ENCODE measurements at places on chromosomes 12 and 14.
A peak's percentile ranks its signal among the peaks of the same experiment; 100 is the strongest.

DNA sequence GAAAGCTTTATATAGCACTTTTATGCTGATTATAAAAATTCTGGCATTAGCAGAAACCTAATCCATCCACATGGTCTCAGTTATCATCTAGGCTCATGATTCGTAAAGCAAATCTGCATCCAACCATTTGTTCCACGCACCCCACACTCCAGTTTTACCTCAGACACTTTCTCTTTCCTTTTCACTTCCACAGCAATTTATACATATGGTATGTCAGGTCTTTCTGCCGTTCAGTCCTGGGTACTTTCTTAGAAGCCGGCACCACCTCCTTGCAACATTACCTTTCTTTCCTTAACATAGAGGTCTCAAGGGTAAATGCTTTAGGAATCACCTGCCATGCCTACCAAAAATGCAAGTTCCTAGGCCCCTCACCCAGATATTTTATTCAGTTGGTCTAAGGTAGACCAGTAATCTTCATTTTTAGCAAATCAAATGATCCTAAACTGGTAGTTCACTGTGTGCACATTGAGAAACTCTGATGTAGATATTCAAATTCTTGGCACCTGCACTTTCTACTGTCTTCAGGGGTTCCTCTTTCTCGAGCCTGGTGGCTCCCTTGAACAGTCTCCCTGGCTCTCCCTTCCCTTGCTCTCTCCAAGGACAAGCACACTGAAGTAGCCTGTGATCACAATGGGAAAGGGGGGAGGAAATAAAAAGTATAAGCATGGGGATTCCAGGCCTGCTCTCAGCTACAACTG lies 2.8 kb upstream of the KRAS start:
- DNase-seq = no peak

DNA sequence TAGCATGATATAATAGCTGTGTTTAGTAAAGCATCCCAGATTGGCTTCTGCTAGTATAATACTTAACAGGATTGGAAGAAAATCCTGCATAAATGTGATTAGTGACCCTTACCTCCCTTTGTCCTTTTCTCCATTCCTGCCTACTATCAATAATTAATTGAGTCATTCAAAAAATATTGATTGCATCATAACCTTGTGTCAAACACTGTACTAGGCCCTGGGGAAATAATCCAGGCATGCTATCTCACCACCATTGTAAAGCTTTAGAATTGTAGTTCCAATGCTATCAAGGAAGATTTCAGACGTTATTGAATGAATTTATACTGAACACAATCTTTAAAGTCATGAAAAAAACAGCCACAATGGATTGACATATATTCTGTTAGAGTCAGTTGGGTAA lies 378.6 kb upstream of the DDHD1 start:
- no peak for DNase-seq

DNA sequence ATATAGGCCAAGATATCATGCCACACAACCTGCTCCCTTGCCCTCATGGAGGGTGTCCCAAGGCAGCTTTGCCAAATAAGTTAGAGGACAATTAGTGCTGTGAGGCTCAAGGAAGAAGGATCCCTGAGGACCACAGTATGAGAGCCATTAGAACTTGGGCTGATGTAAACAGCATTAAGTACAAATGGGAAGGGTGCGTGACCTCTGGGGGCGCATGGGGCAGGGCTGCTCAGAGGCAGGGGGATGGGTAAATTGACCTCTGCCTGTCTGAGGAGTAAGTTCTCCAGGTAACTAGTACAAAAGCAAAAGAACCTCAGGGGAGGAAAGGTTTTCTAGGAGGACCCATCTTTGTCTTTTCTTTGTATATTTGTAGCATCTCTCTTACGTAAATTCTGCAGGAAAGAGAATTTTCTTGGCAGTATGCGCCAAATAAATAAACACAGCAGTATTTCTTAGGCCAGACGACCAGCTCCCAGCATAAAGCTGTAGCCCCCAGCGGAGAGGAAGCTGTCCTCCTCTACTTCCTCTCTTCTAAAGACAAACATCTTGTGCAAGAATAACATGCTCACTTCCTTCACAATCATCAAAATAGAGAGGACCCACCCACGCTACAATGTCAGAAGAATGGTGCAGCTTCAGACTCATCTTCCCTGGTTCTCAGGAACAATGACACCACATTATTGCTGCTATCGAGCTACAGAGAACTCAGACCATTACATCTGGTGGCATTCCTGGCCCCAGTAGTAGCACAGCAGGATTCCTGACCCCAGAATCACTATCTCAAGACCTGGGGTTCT lies 16.4 kb upstream of the VWF start:
- DNase-seq = no peak

DNA sequence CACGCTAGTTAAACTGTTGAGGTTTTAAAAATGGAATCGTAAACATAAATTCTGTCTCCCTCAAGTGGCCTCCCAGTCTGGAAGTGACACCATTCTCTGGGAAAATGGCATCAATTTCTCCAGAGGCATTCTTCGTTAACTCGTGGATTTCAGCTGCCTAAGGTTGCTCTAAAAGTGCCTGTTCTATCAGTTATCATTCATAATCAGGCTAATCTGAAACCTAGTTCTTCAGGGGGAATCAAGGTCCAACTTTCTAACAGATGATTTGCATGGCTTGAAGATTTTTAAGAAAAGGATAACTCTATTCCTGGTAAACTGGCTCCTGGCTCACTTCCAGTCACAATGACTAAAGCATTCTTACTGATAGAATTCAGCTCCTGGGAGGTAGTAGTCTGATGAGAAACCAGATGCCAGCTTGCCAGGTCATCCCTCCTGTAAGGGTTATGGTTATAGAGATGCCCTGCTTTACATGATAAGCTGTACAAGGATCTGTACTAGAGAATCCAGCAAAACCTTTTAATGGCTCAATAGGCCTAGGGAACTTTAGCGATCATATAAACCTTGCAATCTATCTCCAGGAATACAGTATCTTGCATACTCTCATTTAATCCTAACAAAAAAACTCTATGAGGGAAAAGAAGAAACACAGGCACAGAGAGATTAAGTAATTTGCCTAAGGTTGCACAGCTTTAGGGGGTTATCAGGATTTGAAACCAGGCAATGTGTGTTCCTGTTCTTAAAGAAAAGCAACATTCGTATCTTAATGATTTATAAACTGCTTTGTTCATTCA lies 1.5 kb downstream of the L3HYPDH start:
- DNase-seq = no peak

DNA sequence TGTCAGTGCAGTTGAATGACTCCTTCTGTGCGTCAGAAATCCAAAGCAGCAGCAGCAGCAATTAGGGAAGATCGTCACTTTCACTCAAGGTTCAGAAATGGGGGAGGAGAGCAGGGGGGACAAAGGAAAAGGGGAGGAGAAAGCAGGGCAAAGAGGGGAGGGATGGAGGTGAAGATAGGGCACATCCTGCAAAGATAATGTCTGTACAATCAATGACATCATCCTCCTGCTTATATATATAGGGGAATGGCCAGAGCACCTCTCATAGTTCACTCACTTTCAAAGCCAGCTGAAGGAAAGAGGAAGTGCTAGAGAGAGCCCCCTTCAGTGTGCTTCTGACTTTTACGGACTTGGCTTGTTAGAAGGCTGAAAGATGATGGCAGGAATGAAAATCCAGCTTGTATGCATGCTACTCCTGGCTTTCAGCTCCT lies at the start of gene NTS:
Gene NTS, plus strand, starts transcription at position 265 of the 431 bp plus-strand sequence. Its CDS starts 109 bp downstream, at position 374.
- DNase-seq = no peak

- no peak for DNase-seq
These were observed 111.2 kb downstream of the RFLNA start for GRCh38 chr12:124406043-124406442.

- no peak for DNase-seq
These were observed 17.2 kb upstream of the BDKRB2 start for GRCh38 chr14:96187216-96188031.

- DNase-seq = no peak
These were observed 100.9 kb downstream of the KIF26A start for GRCh38 chr14:104239185-104239775.

DNA sequence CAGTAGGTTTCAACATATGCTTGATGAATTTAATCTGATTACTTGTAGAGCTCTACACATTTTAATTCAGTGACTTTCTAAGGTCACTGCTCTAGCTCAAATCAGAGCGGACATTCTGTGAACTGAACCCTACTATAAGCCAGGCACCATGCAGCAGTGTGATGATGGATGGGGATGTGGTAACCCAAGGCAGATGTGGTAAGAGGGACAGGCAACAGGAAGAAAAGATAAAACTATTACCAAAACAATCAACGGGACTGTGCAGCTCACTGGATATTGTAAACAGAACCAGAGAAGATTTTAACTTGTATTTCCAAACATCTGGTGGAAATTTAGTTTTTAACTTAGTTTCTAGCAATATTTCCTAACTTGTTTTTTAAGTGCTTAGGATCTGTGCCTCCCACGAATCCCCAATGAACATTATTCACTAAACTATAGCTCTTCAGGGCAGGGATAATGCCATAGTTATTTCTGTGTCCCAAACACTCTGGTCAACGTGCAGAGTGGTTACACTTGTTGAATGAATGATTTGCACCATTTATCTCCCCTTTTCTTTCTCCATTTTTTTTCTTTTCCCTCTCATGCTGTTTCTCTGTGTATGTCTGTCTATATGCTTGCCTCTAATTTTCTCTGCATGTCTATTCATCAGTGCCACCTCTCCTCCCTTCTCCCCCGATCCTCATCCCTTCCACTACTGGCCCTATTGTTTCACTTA lies 3.0 kb downstream of the ERO1A start:
- no peak for DNase-seq

GRCh38 chr14:106038263-106038662 lies 511.9 kb downstream of the TMEM121 start:
- no peak for DNase-seq

DNA sequence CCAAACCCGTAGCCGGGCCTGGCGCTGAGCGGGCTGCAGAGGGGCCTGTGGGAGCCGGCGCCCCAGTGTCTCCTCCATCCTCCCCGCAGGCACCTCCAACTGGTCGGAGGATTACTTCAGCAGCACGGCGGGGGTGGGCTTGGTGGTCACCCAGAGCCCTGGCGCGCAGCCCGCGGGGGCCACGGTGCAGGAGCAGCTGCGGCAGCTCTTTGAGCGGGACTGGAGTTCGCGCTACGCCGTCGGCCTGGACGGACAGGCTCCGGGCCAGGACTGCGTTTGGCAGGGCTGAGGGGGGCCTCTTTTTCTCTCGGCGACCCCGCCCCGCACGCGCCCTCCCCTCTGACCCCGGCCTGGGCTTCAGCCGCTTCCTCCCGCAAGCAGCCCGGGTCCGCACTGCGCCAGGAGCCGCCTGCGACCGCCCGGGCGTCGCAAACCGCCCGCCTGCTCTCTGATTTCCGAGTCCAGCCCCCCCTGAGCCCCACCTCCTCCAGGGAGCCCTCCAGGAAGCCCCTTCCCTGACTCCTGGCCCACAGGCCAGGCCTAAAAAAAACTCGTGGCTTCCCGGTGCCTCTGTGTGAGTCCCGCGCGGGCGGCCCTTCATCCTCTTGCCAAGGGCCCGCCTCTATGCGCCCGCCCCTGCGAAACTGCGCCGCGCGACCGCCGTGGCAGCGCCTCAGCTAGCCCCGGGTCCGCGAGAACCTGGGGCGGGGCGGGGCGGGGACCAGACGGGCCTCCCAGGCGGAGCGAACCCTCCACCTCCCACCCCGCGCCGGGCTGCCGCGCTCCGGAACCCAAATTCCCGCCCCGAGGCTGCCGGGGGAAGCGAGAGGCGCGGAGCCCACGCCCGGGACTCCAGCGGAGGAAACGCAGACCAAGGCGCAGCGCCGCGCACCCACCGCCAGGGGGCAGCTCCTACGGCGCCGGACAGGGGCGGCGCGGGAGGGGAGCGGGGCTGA lies 8.3 kb downstream of the PLD4 start:
- DNase-seq = peak; percentile 86

DNA sequence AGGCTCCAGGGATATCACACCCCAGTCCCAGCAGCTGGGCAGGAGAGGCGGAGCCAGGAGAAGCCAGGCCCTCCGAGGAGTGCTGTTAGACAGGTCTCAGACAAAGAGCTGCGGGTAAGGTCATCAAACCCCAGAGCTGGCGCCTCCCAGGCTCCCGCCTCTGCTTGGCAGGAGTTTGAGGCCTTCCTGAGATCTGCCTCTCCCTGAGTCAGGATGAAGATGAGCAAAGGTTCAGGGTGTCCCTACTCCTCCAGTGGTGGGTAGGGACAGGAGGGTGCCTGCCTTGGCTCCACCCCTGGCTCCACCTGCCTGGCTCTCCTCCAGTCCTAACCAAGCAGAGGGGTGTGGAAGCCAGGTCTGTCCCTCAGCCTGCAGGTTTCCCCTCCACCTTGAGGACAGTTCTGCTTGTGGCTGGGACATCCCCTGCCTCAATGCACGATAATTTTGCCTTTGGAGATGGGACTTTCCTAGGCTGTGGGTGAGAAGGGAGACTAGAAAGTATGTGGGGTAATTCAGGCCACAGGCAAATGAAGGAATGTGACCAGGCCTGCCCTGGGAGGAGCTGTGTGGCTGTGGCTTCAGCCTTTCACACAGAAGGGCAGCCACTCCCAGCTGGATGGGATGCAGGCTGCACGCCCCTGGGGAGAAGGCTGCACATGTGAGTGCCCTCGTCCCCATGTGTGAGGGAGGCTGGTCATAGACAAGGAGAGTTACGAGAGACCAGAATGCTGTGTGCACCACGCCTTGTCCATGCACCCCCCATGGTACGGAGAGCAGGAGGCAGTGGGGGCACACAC lies 2.2 kb downstream of the PLEKHG6 start:
- DNase-seq = no peak

GRCh38 chr14:34275078-34275477 lies 187.0 kb downstream of the SPTSSA start:
- DNase-seq = no peak

DNA sequence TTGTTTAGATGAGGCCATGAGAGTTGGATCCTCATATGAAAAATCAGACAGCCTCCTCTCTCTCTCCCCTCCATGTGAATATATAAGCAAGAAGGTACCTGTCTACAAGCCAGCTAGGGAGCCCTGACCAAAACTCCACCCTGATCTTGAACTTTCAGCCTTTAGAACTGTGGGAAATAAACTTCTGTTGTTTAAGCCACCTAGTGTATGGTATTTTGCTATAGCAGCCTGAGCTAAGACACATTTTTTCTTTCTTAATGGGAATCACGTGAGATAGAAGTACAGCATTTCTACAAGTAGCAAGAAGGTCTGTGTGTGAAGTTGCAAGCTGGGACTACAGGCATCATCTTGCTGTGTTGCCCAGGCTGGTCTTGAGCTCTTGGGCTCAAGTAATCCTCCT lies 16.3 kb upstream of the ABHD12B start:
- no peak for DNase-seq

DNA sequence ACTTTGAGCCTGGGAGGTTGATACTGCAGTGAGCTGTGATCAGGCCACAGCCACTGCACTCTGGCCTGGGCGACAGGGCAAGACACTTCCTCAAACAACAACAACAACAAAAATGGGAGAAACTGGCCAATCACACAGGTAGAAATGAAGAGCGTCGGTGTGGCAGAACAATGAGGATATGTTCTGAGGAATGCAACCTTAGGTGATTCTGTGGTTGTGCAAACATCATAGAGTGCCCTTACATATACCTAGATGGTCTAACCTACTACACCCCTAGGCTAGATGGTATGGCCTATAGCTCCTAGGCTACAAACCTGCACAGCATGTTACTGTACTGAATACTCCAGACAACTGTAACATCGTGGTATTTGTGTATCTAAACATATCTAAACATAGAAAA lies 3.7 kb upstream of the PRDM4 start:
- DNase-seq = no peak

- peak; percentile 29 for DNase-seq
These were observed 97.9 kb downstream of the RERGL start for GRCh38 chr12:17992002-17992656.

Measured in WERI-Rb-1 (cell line).